ENCODE measurements at places on chromosomes 11 and 22.

DNA sequence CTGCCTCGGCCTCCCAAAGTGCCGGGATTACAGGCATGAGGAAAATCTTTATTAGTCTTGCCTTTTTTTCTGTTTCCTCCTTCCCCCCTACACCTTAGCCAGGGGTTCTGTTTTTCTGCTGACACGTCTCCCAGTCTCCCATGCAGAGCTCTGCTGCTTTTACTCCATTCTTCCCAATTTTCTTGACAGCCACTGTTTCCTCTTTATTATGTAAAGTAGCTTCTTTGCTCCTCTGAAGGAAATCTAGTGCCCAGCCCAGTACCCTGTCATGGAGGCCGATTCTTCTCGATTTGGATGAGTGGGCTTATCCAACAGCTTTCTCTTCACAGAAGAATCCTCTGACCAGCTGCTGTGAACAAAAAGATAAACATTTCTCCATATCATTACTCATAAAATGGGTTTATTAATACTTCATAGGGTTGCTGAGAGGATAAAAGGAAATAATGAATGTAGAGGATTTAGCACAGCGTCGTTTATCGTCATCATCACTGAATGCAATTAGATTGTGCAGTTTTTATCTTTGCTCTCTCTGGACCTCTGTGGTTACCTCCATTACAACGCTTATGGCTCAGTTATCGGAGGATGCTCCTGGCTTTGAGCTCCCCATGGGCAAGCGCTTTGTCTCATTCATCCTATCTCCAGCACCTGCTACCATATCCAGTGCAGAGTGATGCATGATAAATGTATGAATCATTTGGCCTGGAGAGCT is 375.6 kb upstream of the C11orf87 start:
- DNase-seq, result no peak

- DNase-seq, result no peak
These were observed 299.7 kb downstream of the TTC28 start for GRCh38 chr22:28379951-28380350.

DNA sequence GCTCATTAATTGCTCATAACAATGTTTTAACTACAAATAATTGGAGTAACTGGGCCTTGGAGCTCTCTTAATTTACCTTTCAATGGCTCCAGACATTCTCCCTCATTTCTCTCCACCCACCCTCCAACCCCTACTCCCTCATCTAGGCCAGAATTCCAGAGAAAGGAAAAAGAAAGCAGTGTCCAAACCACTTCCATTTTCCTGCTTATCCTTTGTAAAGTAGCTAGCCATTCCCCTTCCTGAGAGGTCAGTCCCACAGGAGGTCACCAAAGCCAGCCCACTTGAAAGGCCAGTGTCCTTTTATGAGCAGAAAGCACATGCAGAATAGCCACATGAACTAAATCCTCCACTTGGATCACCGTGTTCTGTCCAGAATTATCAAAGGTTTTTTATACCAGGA is 404.8 kb upstream of the FAT3 start:
- no peak for DNase-seq

DNA sequence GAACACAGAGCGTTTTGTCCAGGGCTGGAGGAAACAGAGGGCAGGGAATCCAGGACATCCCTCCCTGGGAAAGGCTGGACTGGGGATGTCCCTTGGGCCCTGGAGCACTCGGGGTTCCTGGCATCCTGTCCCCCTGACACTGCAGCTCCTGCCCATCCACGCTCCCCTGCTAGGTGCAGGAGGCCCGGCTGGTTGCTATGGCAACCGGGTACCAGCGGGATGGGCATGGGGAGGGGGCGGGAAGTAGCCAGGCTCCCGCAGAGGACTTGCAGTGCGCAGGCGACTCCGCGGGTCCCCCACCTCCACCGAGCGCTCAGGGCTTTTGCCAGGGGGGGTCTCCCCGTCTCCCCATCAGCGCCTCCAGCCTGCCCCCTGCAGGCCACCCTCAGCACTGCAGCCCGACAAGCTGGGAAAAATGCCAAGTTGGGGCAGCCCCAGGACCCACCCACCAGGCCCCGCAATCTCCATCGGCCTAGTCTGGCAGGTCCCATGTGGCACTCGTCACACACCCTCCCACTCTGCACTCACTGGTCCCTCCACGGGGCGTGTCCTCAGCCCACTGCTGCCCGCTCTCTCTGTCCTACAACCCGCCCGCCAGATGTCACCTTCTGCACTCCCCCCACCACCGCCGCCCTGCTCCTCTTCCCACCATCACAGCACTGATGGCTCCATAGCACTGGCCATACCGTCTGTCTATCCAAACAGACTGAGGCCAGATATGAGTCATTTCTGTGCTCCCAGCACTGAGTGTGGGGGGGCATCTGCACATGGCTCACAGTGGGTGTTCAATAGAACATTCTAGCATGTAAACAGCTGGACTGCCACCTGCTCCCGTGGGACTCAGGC is 31.5 kb downstream of the KIAA0930 start:
- DNase-seq, result no peak

DNA sequence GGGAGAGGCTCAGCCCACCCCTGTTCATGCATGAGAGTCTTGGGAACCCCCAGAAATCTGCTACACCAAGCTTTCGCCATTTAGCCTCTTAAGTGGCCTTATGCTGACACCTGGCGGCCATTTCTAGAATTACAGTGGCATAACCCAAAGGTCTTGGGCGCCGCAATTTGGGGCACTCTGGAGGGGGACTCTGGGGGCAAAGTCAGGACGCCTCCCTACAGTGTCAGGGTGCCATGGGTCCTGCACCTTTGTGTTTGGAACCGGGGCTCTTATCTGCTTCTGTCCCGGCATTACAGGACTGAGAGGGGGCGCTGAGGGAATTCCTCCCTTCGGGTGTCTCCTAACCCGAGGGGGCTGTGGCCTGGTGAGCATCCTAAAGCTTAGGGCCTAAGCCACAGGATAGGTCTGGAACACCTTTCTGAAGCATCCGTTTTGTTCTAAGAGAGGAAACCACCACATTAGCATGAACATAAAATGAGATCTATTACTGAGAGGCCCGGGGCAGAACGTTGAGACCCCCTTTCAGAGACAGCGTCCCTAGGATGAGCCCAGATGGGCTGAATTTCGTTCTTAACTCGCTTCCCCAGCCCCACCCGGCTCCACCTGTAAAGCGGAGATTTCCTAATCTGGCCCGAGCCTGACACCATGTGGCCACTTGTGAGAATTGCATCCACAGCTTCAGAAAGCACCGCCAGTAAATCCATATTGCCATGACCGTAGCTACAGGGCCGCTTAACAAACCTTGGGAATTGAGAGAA is 9.3 kb downstream of the INS start:
- peak; percentile 77 for DNase-seq

- DNase-seq, result peak; percentile 66
These were observed 9.9 kb upstream of the CELSR1 start for GRCh38 chr22:46547179-46547882.

- no peak for DNase-seq
These were observed 16.2 kb downstream of the P2RY6 start for GRCh38 chr11:73288192-73288872.

GRCh38 chr11:48081151-48082010 is 101.0 kb downstream of the PTPRJ start:
- peak; percentile 79 for DNase-seq

GRCh38 chr11:12587333-12587991 is 86.8 kb upstream of the TEAD1 start:
- no peak for DNase-seq

- DNase-seq, result no peak
These were observed 107.8 kb downstream of the CD44 start for GRCh38 chr11:35246745-35247144.

DNA sequence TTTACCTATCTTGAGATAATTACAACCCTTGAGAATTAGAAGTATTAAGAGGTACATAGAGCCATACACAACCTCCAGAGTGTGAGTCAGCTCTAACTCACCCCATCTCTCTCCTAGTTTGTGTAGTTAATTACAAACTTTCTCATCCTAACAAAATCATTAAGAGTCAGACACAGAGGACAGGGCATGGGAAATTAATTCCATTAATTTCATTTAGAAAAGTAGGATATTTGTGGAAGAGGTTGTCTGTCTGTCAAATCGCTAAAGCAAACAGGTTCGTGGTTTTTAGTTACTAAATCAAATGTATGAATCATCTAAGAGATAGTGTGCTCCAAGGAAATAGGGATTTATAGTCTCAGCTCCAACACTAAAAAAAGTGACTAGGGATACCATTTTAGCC is 1261.4 kb upstream of the TENM4 start:
- no peak for DNase-seq

DNA sequence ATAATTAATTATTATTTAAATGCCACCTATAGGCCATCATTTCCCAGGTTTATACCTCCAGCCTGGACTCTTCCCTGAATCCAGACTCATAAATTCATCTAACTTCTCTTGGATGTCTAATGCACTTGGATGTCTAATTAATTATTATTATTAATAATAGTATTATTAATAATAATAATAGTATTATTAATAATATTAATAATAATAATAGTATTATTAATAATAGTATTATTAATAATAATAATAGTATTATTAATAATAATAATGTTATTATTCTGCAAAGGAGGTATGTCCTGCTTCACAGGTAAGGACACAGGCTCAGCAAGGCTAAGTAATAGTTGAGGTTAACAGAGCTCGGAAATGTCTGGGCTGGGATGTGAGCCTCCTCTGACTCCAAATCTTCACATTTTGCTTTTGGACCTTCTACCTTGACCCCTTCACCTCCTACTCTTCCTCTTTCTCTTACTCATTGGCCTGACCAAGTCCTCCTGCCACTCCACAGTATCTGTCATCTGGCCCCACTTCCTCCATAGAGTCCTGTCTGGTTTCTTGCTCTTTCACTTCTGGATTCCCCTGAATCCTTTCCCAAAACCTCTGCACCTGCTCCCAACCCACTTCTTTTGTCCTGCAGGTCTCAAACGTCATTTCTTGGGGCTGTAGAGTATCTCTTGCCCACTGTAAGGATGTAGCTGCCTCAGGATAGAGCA is 8.0 kb downstream of the RIBC2 start:
- DNase-seq, result no peak
